Body of pancreas (tissue), 4 donors: ENCODE measurements at places on chromosomes 3 and 15.
A peak's percentile ranks its signal among the peaks of the same experiment; 100 is the strongest.

- no peak for DNase-seq
Observed at GRCh38 chr15:38038659-38039442, 104.4 kb downstream of the TMCO5A start.

DNA sequence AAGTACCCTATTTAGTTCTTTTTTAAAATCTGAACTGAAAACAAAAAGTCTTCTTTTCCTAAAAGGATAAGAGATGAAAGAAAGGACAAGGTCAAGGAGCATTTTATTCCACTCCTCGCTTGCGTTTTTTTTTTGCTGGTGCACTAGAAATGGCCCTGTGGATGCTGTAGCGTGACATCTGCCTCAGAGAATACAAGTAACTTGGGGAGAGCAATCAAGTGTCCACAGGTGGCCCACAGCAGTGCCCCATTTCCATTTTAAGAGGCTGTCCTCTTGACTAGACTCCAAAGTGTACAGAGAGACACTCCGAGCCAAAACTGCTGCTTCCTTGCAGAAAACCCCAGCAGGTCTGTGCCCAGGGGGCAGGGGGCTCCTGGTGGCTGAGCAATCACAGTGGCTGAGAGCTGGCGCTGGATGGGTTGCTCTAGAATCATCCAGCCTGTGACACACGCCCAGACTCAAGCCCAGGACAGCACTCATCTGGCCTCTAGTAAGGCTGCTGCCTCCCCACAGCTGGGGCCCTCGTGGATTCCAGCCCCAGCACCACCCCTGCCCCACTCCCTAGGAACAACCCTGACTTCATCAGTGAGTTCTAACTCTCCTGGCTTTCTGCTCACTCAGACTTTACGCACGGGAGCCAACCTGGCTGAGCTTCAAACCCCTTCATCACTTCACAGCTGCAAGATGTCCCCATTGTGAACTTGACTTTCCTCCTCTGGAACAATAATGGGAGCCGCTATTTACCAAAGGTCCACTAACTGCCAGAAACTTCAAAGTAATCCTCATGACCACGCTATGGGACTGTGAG lies 71.1 kb upstream of the SPATA12 start:
- no peak for DNase-seq

DNA sequence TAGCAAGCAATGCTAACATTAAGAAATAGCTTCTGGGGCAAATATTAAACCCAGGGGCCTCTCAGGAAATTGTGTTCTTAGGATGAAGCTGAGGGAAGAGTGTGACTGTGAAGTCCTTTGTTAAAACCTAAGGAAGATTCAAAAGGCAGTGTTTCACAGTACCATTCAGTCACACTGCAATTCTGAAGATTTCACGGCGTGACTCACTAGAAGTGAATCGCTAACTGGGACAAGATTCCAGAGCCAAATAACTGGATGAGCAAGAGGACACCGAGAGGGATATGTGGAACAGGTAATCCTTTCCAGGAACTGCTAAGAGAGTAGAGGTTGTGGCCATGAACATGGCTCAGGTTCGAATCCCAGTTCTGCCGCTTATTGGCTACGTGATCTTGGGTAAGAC lies 61.8 kb upstream of the SMAD3 start:
- no peak for DNase-seq

DNA sequence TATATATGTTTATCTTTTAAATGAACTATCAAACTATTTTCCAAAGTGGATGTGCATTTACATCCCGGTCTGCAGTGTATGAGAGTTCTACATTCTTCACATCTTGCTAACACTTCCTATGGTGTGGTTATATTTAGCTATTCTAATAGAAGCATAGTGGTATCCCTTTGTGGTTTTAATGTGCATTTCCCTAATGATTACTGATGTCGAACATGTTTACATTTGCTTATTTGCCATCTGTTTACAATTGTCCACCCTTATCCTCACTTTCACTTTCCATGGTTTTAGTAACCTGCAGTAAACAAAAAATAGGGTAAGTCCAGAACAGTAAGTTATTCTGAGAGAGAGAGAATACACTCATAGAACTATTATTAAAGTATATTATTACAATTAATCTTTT lies 360.5 kb upstream of the NAALADL2 start:
- no peak for DNase-seq

DNA sequence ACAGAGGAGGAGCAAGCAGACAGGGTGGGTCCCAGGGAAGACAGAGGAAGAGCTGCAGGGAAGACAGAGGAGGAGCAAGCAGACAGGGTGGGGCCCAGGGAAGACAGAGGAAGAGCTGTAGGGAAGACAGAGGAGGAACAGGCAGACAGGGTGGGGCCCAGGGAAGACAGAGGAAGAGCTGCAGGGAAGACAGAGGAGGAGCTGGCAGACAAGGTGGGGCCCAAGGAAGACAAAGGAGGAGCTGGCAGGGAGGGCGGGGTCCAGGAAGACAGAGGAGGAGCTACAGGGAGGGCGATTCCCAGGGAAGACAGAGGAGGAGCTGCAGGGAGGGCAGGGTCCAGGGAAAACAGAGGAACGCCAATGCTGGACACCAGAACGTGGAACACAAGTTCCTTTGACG lies 66.5 kb downstream of the PLXNA1 start:
- DNase-seq, result no peak

DNA sequence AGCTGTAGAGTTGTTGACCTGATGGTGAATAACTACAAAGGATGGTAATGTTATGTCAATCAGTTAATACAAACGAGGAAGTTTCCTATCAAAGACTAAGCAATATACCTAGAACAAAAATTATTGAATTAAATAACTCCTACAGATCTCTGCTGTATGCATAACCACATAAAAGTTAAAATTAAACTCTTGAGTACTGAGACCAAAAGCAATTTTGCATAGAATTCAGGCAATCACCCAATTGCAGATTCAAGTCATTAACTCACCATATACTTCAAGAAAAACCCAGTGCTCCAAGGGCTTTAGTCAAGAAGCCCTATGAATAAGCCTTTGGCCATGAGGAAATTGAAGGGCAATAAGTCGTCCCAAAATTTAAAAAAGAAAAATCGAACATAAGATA lies 518.8 kb downstream of the MECOM start:
- DNase-seq, result no peak

DNA sequence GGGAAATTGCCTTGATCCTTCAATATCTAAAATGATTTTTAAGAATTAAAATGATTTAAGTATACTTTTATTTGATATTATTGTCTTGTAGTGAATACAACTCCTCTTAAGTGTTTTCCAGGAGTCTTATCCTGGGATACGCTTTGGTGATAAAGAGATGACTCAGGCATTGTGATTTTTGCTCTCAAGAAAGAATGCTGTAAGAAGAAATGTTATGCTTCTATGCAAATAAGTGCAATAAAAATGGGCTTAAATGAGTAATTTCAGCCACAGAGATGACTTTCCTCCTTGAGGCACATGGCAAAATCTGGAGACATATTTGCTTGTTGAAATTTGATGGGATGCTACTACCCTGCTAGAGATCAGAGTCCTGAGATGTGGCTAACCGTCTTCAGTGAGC lies 358.6 kb upstream of the BCHE start:
- no peak for DNase-seq

DNA sequence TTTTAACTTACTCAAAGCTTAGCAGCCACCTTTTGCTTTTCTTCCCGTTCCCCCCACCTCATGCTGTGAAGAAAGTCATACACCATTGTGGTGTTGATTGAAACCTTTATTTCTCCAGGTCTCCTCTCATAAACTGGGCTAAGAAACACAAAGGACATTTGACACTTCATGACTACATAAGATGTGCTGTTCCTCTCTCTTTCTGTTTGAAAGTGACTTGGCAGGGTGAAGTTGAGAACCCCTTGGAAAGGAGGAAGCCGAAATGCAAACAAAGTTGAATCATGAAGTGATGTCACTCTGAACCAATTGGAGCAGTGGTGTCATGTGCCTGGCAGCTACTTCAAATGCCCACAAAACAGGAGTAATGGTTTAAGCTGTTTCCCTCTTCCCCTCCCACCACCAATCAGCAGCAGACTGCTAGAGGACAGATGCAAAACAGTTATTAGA lies 174.7 kb downstream of the IGF1R start:
- no peak for DNase-seq

- peak; percentile 26 for DNase-seq
Observed at GRCh38 chr15:63156755-63157117, 541 bp downstream of the RPS27L start.

DNA sequence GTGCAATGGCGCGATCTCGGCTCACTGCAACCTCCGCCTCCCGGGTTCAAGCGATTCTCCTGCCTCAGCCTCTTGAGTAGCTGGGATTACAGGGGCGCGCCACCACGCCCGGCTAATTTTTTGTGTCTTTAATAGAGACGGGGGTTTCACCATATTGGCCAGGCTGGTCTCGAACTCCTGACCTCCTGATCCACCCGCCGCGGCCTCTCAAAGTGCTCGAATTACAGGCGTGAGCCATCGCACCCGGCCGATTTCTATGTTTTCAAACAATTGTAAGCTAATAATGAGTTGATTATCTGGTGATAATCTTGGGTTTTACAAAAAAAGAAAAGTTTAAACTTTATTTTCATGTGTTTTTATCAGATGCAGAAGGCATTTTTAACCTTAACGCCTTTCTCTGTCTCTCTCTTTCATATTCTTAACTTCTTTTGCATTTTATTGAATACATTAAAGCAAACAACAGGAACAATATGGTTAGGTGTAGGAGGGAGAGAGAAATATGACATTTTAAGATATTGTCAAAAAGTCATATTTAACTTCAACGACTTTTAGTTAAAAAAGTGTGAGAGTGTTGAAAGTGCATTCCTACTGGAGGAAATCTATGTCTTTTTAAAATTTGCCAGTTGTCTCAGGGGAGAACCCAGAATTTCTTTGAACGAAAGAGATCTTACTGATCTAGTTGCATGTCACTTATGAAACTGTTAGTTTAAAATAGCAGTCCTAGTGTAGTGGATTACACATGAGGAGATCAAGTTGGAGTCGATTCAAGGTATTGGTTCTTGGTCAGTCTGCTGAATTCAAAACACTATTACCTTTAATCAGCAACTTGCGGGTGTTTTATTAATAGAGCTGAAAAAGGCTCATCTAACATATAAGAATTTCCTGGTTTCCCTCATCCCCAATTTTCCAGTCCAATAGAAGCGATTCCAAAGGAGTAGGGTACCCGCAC lies 3.4 kb upstream of the MEIS2 start:
- no peak for DNase-seq

DNA sequence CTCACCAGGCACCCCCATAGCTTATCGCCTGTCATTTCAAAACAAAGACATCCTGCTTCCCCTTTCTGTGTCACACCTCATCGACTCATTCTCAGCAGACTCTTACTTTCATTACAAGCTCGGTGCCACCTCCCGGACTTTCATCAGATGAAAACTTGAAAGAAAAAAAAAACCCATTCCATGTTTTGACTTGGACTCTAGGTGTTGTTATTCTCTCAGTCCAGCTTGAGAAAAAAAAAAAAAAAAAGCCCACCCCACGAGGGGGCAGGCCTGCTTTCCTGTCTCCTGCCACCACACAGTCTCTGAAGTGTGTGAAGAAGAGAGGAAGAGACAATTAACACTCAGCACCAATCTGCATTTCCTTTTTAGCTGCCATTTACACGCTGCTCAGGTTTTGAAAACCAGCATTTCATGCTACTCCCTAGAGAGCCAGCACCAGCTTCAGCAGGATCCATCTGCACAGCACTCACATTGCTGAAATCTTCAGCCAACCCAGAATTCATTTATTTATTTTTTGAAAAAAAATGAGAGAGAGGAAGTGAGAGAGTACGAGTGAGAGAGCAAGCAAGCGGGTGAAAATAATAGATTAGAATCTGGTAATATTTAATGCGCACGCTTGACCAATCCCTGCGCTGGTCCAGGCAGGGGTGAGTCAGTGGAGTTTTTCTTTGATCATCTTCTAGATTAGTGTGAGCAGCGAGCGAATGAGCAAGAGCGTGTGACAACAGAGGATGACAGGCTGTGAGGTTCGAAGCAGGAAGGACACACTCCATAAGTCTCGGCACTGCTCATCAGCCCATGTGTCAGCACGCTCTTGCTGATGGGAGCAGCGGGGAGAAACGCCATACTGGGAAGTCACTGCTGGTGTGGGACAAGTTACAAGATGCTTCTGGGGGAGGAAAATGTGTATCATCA lies 23.5 kb downstream of the ZNF80 start:
- no peak for DNase-seq

DNA sequence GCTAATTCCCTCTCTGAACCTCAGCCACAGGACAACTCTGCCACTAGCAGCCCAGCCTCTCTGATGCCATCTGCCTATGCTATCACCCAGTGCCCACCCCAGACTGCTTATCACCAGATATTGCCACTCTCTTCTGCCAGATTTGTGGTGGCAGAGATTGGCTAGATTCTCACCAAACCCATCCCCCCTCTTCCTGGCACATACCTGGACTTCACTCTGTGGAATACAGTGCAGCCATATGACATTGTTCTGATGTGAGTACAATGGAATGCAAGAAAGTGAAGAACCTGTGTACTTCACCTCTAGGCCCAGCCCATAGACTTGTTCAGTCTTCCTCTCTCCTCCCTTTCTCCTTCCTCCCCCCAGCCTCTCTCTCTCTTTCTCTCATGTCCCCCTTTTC lies 46.9 kb upstream of the NTRK3 start:
- DNase-seq, result no peak

GRCh38 chr15:22786868-22787698 lies 639 bp downstream of the NIPA1 start:
- DNase-seq, result peak; percentile 37

DNA sequence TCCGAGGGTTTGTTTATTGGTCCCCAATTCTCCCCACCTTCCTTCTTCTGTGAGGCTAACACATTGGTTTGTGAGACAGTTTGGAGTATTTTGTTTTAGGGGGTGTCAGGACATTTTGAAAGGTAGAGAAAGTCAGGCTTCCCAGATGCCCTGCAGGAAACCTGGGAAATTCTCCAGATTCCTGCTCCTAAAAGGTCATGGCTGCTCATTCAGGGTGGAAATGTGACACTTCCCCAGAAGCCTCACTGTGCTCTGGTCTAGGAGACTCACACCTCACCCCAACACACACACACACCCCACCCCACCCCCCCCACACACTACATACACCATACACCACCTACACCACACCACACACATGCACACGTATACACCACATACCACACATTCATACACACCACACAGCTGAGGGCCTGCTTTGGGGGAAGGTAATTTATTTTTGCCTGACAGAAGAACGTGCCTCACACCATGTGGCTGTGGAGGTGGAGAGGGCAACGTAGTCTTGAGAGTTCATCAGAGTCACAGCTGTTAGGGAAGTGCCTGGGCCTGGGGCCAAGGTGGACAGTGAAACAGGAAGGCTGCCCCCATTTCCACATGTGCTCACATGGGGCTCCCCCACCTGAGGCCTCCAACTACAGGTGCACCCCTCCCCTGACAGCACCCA lies 40.4 kb upstream of the LIMD1 start:
- DNase-seq, result peak; percentile 52

DNA sequence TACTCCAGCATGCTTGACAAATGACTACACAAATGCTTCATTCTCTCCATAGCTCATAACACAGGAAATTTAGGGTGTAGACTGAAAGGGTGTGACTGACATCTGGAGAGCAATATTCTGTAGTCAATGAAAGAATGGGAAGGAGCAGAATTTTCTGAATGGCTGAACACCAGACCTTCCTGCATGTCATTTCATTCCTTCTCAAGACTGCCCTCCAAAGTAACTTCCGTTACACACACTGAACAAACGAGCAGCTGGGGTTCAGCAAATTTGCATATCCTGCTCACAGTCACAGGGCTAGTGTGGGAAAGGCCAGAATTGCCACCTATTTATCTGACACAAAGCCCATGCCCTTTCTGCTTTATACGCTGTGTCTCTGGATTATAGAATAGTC lies 325.0 kb upstream of the CFAP20DC start:
- DNase-seq, result no peak
